Vagina (tissue), 2 donors: ENCODE measurements at places on chromosomes 16 and 17.

DNA sequence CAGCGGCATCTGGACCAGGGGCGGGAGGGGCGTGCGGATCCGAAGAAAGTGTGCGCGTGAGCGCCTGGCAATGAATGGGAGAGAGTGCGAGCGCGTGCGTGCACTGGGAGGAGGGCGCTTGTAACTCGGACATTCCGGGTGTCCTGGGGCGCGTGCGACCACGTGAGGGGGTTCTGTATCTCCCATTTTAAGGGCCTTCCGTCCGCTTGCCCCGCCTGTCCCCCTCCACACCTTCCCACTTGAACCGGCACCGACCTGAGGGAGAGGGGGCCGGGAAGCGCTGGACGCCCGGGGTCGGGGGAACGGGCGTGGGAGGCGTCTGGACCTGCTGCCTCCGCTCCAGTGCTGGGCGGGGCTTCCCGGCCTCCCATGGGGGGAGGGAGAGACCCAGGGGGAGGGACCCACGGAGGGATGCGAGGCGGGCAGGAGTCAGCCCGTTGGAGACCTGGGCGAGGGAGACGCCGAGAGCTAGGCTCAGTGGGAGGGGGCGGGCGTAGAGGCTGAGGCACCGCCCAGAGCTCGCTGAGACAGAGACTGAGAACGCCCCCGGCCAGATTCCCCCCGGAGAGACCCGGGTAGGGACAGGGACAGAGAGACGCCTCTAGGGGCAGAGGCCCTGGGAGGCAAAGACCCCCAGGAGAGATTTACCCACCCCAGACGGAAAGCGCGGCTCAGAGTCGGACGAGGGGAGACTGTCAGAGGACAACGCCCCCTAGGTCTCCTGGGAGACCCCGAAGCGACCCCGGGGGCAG is at the start of gene KREMEN2:
Gene KREMEN2 (plus strand): TSS at position 553 of the 752 bp plus-strand sequence. CDS start 246 bp downstream, outside the sequence.
- no peak for DNase-seq

DNA sequence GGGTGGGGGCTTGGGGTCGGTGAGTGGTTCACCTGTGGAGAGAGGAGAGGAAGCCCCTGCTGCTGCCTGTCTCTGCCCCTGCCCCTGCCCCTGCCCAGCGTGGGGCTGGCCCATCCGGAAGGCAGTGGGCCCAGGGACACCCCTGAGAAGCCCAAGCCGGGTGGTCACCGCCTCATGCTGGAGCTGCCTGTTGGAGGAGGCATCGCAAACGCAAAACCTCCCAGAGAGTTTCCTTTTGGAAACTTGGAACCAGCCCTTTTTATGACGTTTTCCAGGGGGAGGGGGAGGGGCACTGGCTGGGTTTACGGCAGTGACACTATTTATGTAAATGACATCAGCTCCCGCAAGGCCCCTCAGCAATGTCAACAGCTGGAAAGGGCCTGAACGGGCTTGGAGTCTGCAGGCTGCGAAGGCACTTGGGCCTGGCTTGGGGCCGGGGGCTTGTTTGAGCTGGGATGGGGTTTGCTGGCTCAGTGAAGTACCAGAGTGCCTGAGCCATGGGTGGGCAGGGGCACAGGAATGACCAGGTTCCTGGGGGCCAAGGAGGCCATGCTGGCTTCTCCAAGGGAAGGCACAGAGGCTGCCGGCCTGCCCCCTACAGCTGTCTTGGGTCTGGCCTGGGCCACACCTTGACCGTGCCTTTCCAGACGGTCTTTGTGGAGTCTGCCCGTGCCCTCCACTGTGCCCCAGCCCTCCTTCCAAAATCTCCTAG is 219.5 kb downstream of the NTN1 start:
- DNase-seq, result no peak

GRCh38 chr17:37489197-37490001 is at the start of gene DUSP14:
DUSP14 (plus strand) TSS chr17:37489891; CDS start chr17:37512273, 22,382 bp downstream.
- no peak for DNase-seq

- DNase-seq, result no peak
Measured at GRCh38 chr17:44464037-44464436, 39.2 kb downstream of the GPATCH8 start.

- no peak for DNase-seq
Measured at GRCh38 chr17:43312011-43312410, 78.2 kb upstream of the RNU2-1 start.

DNA sequence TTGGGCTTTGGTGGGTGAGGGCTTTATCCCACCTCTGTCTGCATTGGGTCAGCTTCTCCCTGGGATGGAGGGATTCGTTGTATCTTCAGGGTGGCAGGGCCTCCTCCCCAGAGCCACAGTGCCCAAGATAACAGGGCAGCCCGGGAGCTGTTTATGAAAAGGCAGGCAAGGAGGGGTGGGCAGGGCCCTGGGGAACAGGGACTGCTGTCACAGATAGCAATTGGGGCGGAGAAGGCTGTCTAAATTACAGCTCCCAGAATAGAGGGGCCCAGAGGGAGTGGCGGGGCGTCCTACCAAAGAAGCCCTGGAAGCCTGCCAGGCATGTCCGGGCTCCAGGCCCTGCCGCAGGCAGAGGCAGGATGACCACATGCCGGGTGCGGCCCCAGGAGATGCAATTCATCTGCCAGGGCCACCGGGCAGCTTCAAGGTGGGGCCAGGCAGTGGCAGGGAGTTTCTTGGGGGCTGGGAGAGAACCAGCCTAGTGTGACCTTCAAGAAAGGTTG is 18.8 kb upstream of the PHOSPHO1 start:
- DNase-seq, result no peak

GRCh38 chr16:67801883-67802282 is 4.5 kb downstream of the RANBP10 start:
- DNase-seq, result no peak

GRCh38 chr16:50167556-50167955 is 14.4 kb downstream of the TENT4B start:
- no peak for DNase-seq

GRCh38 chr17:16339402-16339801 is 13.9 kb downstream of the CENPV start:
- no peak for DNase-seq

DNA sequence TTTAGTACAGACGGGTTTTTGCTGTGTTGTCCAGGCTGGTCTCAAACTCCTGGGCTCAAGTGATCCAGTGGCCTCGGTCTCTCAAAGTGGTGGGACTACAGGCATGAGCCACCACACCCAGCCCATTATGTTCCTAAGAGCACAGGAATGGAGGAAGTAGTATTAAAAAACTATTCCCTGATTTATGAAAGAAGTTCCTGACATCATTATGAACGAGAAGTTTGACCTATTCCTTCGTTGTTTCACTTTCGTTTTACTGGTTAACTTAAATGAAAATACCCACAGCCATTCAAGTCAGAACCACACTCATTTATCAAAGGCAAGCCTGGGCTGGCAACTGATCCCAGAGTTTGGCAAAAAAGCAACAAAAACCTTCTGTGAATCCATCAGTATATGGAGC is 13.5 kb upstream of the CBX4 start:
- no peak for DNase-seq
